ENCODE measurements at places on chromosomes 3 and 15.

DNA sequence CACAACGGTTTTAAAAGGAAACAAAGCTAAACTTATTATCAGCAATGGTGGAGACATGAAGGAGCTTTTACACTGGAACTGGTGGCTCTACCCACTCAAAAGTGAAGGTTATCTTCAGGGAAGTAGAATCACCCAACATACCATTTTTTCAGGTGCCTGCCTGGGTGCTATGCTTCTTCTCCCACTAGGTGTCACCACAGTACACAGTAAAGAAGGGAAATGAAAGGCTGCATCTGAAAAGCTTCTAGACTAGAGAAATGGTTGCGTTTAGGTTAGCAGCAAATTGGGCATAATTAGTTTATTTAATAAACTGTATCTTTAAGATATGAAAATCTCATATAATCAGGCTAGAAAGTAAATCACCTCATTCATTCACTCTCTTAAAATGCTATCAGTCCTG is 47.0 kb upstream of the SELENOK start:
- DNase-seq = peak; percentile 64

GRCh38 chr3:155184011-155184410 is 103.9 kb downstream of the MME start:
- no peak for DNase-seq

DNA sequence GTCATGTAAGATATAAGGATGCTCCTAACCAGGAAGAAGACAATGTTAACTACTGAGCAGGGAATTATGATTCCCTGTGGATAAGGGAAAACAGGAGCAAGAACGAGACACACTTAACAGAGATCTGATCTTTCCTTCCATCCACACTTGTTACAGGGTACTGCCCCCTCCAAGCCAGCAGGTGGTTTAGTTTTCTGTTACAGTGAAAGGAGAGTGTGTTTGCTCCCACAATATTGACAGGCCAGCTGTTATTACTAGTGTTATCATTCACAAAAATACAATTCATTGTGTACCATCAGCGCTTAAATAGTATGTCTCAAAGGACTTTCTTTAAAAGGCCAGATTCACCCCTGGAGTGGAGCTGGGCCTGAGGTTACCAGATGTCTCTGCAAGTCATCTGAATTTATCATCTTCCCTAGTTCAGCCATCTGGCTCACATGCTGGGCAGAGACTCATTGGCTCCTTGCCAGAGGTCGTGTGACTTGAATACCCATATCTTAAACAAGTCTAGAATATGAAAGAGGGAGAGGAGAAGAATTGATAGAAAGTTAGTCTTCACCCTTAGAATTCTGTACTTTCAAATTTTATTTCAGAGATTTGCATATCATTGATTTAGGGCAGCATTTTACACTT is 16.8 kb upstream of the FMN1 start:
- no peak for DNase-seq

- DNase-seq = no peak
Observed at GRCh38 chr3:23646184-23646920, 159.4 kb upstream of the UBE2E1 start.

- DNase-seq = no peak
Observed at GRCh38 chr15:98035577-98036010, 75.1 kb downstream of the ARRDC4 start.

DNA sequence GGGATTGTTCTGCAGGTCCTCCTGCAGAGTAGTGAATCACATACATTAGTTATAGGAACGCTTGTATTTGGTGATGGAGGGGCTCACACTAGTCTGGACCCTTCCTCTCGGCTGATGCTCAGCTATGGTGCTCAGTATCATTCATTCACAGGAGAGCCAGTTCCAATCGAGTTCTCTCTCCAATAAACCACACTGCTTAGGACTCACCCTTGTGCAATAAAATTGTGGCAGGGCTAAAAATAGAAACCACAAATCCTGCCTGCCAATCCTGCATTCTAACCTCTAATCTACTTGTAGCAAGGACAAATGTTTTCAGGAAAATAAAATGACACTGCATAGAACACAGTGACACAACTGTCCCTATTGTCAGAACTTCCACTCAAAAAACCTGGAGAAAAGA is 138.4 kb upstream of the TBL1XR1 start:
- DNase-seq = no peak

- DNase-seq = no peak
Observed at GRCh38 chr3:70426071-70426470, 113.6 kb upstream of the MDFIC2 start.

DNA sequence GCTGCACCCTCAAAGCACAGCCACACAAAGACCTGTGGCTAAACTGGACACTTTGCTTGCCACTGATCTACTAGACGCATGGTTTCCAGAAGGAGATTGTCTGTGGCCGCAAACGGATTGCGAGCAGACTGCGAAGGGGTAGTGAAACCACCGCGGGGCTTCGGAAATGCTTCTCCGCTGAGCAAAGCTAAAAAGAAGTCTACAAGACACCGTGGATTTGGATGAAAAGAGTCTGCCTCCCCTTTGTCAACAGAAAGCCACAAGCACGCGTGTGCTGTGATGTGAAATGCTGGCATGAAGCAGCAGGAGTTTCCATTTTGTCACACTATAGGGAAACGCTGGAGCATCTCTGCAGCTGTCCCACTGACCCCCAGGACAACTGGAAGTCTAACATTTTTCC is 63.0 kb downstream of the TMEM44 start:
- DNase-seq = no peak

DNA sequence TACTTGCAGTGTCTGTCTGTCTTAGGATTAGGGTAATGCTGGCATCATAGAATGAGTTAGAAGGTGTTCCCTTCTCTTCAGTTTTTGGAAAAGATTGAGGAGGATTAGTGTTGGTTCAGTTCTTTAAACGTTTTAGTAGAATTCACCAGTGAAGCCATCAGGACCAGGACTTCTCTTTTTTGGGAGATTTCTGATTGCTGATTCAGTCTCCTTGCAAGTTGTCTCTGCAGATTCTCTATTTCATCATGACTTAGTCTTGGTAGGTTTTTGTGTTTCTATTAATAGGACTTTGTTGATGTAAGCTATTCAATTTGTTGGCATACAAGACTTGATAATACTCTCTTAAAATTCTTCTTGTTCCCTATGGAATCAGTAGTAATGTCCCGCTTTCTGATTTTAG is 48.9 kb downstream of the STT3B start:
- no peak for DNase-seq

GRCh38 chr3:24963762-24964625 is 464.1 kb upstream of the RARB start:
- no peak for DNase-seq

- DNase-seq = no peak
Observed at GRCh38 chr3:62968128-62968527, 92.9 kb upstream of the CADPS start.

GRCh38 chr3:52095990-52096775 is 39.8 kb upstream of the DUSP7 start:
- DNase-seq = no peak

DNA sequence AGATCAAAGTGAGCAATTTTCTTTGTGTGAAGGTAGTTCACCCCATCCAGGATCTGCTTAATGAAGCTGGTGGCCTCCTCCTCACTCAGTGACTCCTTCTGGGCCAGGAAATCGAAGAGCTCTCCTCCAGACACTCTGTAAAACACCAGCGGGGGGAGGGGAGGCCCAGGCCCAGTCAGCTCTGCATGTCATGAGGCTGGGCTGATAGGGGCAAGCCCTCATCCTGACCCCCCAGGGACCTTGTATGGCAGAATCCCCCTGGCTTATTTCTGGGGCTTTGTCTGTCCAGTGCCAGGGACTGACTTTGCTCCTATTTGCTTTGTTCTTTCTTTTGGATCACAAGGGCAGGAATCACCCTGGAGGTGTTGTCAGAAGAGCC is 74.9 kb downstream of the DAPK2 start:
- peak; percentile 80 for DNase-seq

- no peak for DNase-seq
Observed at GRCh38 chr15:29062179-29062591, 176.4 kb downstream of the APBA2 start.

- DNase-seq = peak; percentile 51
Observed at GRCh38 chr15:75731248-75732151, 18.9 kb upstream of the CSPG4 start.

DNA sequence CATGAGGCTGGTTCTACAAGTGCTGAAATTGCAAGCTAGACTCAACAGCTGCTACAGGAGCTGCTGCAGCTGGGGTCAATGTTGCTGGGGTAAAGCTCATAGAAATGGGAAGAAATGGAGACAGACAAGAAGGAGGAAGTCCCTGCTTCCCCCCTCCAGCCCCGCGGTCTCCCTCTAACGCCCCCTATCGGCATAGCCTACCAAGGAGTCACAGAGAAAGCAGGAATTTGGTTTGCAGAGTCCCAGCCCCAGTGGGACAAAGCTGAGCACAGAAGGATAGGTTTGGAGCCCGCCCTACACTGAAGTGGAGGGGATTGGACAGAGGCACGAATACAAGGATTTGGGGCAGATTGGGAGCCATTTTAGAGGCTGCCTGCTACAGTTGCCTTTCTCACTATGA is 176.9 kb upstream of the ANKRD28 start:
- no peak for DNase-seq

DNA sequence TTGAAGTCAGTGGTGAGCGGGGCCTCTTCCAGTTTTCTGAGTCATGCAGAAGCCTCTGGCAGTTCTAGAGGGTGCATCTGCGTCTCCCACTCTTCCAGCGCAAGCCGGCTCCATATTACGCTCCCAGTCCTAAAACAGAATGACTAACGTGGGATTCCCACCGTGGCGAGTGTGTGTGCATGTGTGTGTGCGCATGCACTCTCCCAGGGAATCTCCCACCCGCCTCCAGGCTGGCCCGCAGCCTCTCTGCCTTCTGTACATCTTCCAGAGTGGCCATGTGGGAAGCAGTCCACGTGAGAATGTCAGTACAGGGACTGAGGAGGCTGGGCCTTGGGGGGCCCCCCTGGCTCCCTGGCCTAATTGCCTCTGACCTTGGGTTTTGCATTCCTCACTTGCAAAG is 87.7 kb downstream of the LSM3 start:
- DNase-seq = no peak

- no peak for DNase-seq
Observed at GRCh38 chr3:43844757-43845156, 154.0 kb downstream of the ABHD5 start.

- peak; percentile 34 for DNase-seq
Observed at GRCh38 chr3:32819551-32820348, 2.0 kb downstream of the TRIM71 start.

DNA sequence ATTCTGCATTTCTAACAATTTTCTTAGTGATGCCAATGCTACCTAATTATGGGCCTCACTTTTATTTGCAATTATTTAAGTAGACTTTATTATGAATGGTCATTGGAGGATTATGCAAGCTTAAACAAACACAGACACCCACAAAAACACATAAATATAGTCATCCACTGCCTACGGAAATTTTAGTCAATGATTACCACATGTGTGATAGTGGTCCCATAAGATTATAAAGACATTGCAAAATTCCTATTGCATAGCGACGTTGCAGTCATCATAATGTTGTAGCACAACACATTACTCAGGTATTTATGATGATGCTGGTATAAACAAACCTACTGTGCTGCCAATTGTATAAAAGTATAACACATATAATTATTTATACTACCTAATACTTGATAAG is 247.8 kb upstream of the ALCAM start:
- no peak for DNase-seq

All from activated effector memory CD4-positive, alpha-beta T cell treated with anti-CD3 and anti-CD28 coated beads, Interleukin-2, amount 50 U/mL, for 16 hours (primary cell).